ENCODE measurements at places on chromosomes 7 and 10.
A peak's percentile ranks its signal among the peaks of the same experiment; 100 is the strongest.

DNA sequence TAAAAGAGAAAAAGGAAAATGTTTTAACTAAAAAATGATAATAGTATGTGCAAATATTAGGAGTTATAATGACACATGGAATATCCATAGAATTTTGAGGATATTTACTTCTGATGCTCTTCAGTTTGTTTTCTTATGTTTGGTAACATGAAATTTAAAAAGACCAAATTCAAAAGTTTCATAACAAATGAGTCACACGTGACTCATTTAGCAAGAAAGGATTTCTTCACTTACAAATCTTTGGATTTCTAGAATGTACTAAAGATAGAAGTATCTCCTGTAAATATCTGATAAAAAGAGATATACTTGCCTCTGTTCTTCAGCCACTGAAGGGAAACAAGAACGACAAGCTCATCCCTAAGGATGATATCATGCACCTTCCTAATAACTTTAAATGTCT, 774.5 kb upstream of the LRRTM3 start:
- DNase-seq, result no peak

DNA sequence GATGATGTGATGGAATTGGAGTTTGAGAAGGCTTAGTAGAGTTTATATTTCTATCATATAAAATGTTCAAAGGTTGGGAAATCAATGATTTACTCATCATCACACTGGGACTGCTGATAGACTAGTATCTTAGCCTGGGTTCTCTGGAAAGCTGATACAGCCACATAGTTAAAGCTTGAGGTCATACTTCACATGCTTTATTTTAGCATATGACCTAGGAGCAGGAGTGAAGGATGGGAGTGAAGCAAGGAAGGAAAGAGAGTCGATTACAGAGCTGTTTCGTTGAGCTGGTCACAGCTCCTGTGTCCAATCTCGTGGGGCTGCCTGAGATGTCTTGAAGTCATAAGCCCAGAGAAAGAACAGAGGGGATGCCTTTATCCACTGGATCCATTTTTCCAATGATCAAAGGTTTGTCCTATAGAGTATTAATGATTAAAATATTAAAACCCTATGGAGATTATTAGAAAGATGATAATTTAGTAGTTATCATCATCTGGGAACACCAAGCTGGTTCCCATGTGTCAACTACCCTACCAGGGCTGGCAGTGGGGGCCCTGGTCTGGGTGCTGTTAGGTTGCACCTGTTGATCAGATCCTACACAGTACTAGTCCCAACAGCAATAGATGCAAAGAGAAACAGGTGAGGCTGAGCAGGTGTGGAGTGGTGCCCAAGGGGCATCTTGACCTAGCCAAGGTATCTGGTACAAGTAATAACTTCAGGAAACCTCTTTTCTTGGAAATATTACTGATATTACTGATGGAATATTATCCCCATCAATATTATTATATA, 77.8 kb downstream of the BAMBI start:
- DNase-seq, result peak; percentile 80

- DNase-seq, result no peak
These were observed 3.9 kb upstream of the ATP6V0E2 start for GRCh38 chr7:149869867-149870266.

DNA sequence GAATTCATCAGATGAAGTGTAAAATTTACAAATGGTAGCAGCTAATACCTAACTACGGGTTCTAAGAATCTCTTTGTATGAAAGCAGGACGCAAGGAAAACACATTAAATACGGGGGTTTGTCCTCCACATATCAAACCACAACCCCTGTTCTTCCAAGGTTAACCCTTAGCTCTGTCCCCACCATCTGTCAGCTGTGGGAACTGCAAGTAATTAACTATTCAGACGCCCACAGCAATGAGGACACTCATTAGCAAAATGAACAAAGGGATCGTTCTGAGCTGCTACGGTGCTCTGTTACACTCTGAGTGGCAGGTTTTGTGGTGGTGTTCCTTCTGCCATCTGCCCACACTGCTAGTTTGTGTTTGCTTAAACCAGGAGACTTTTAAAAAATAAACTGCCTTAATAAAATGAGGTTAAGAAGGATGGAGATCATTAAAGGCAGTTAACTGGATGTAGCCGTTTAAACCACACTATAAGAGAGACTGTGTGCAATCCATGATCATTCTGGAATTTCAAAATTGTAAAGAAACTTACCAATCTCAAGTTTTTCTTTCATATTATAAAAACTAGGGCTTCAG, 51.4 kb downstream of the C10orf67 start:
- peak; percentile 53 for DNase-seq

GRCh38 chr10:31596765-31597164, 277.7 kb downstream of the ZEB1 start:
- no peak for DNase-seq

DNA sequence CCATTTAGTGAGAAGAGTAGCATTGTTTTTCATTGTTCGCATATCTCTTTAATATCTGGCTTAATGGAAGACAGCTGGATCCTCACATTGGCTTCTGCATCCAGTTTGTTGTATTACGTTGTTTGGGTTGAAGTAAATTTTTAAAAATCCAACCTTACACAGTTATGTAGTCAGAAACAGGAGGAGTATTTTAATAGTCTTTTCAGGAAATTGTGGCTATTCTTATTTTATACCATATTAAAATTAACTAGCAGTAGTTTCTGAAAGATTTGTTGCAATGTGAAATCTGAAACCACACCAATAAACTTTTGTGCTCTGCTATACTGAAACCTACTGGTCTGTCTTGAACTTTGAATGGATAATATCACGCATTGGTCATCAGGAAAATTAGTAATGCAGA, 27.9 kb downstream of the MYPN start:
- peak; percentile 41 for DNase-seq

GRCh38 chr10:50396491-50397311, 145.4 kb upstream of the ASAH2 start:
- DNase-seq, result peak; percentile 82

DNA sequence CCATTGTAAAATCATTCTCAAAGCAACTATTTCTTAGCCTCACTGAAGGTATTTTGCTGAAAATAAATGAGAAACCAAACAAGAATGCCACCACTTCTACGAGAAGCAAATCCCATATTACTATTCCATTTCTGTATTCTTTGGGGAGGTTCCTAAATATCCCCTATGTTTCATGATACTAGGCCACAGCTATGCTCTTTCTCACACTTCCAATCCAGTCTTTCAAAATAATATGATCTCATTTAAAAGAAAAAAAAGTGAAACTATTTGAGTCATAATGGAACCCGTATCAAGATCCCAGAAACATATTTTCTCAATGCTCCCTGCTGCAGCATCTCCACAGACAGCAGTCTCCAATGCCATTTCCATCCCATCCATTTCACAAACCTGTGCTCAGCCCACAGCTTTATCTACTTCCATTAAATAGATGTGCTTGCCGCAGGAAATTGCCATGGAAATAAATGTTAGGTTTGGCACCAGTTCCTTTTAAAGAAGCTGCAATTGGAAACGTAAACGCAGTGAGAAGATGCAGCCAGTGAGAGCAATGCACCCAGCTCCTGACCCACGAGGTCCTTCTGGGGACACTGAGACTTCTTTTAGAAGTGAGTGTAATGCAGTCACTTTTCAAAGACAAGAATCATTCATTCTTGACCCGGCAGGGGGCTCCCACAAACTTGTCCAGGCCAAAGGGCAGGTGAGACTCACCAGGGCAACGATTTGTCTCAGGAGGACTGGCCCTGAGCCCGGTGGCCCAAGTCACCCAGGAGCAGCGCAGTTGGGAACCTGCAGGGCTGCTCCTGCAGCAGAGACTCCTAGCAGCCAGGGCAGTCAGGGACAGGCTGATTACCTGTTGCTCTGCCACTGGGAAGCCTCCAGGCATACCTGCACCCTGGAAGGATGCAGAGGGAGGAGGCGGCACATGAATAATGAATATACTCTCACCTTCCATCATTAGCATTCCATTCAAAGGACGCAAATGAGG, 99.6 kb downstream of the C10orf90 start:
- DNase-seq, result peak; percentile 42

GRCh38 chr7:12291870-12292269, 80.8 kb downstream of the TMEM106B start:
- DNase-seq, result peak; percentile 36

GRCh38 chr7:48042216-48042615, 6.9 kb downstream of the C7orf57 start:
- DNase-seq, result no peak

DNA sequence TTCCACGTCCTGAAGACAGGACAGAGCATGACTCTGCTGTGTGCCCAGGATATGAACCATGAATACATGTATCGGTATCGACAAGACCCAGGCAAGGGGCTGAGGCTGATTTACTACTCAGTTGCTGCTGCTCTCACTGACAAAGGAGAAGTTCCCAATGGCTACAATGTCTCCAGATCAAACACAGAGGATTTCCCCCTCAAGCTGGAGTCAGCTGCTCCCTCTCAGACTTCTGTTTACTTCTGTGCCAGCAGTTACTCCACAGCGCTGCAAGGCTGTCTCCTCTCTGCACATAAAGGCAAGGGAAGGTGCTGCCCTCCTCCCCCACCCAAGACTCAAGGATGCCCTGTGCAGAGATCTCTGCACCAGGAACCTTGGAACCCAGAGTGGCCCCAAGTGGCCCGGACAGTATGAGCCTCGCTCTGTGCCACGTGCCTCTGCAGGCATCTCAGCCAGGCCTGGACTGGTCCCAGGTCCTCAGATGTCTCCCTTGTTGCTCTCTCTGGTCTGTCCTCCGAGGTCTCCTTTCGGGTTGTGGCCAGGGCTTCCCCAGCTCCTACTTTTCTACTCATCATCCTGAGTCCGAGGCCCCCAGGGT, 230.3 kb upstream of the PRSS58 start:
- DNase-seq, result no peak

DNA sequence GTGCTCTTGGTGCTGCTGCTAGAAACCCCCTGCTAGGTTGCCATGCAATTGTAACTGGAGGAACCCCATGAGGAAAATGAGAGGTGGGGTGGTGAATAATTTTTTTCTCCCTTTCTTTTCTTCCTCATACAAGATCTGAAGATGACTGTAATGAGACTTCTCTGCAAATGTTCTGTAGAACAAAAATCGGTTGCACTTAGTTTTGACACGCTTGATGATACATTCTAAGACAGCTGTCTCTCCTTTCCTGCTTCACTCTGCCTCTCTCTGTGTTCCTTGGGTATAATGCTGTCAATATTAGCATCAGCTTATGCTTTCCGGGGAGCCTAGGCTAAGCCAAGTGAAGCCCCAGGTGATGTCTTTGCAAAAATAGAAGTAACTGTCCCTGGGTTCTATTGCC, 721.5 kb downstream of the POM121L12 start:
- no peak for DNase-seq

DNA sequence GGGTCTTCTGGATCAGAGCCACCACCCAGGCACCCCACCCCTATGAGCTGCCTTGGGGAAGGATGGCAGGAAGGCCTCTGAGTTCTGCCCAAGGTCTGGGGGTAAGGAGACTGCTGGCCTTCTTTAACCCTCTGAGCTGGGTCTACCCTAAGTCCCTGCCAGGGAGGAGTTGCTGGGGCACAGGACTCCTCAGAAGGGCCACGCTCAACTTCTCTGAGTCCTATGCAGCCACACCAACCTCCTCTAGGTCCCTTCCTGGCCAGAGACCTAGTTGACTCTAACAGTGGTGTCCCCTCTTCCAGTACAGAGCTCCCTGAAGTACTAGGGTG, 2.6 kb upstream of the NEURL1 start:
- DNase-seq, result no peak

GRCh38 chr7:116315803-116316202, 105.5 kb downstream of the TES start:
- DNase-seq, result no peak

All from choroid plexus epithelial cell (primary cell).